ENCODE measurements at places on chromosomes 13 and 19.

DNA sequence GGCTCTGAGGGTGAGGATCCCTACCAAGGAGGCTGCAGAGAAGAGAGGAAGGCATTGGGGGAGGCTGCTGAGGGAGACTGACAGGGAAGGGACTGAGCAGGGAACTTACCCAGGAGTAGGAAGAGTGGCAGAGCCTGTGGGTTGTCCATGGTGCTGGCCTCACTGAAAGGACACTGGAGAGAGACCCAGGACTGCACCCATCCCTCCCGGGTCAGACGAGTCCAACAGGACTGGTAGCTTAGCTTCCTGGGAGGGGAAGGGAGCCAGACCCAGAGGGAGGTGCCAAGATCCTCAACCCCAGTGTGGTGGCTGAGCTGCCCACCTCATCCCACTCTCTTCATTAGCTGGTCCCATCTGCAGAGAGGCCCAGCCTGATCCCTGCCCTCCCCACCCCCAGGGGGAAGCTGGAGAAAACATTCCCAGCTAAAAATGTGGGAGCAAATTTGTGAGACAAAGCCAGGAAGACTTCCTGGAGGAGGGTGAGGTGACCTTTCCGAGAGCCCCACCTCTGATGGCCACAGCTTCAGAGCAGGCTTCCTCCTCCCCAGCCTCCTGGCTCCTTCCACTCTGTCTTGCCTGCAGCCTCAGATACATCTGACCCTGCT lies at the start of gene VSIG10L:
TSS of gene VSIG10L (minus strand) at position 164 of the 605 bp plus-strand sequence. CDS start at position 149, 15 bp downstream.
- no peak for DNase-seq

GRCh38 chr19:6233827-6234511 lies 45.8 kb downstream of the MLLT1 start:
- no peak for DNase-seq

- DNase-seq, result no peak
Observed at GRCh38 chr13:24745861-24746617, 17.9 kb upstream of the RNF17 start.

- DNase-seq, result no peak
Observed at GRCh38 chr19:7637374-7638256, 705 bp downstream of the STXBP2 start.

DNA sequence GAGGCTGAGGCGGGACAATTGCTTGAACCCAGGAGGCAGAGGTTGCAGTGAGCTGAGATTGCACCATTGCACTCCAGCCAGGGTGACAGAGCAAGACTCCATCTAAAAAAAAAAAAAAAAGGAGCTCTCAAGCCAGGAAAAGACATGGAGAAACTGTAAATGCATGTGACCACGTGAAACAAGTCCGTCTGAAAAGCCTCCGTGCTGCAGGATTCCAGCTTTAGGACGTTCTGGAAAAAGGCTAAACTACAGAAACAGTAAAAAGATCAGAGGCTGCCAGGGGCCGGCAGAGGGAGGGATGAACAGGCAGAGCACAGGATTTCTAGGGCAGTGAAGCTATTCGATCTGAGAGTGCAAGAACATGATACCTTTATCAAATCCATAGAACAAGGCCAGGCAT lies 40.7 kb upstream of the NDUFS7 start:
- no peak for DNase-seq

DNA sequence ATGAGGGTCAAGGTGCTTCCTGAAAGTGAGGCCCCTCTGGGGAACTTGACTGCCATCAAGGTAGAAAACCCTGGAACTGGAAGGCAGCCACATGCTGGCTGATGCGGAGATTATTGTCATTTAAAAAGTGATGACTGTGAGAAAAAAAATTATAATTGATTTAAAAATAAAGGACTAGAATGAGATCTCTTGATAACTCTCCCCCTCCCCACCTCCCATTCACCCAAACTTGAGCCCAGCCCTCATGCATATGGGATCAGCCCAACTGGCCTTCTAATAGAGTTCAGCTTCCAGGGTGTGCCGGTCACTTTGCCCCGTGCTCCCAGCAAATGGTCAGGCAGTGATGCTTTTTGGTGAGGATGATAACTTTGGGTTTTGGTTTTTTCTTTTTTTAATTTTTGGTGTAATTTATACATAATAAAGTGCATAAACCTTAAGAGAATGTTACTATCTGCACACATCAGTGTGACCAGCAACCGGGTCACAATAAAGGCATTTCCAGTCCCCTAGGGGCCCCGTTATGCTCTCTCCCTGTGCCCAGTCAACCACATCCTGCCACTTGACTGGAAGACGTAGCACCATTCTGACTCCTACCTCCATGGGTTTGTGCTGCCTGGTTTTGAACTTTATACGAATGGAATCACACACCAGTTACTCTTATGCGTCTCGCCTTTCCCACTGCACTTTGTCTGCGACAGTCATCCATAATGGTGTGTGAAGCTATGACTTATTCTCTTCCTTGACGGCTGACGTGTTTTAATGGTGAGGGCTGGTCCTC lies 187.9 kb downstream of the USP12 start:
- no peak for DNase-seq

DNA sequence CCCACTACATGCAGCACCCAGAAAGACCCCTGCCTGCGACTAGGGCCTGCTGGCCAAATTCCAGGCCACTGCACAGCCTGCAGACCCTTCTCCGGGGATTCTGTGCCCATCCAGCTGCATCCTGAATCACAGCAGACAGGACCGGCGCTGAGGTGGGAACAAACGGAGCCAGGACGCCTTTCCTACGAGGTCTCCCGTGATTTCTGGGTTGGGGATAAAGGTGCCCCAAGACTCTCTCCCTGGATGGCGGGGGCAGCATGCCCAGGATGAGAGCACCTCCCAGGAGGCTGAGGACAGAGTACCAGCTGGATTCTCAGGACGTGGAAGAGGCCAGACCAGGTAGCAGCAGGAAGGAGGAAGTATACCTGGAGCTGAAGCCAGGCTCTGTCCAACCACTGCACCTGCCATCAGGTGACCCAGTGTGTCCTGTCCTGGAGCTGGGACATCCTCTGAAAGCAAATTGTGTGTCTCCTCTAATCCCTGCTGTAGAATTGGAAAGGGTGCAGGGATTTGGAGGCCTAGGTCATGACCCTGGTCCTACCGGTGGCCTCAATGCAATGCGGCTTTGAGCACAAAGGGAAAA lies 3.4 kb upstream of the FUT5 start:
- DNase-seq, result no peak

- DNase-seq, result no peak
Observed at GRCh38 chr13:103957939-103958338, 891.7 kb upstream of the SLC10A2 start.

DNA sequence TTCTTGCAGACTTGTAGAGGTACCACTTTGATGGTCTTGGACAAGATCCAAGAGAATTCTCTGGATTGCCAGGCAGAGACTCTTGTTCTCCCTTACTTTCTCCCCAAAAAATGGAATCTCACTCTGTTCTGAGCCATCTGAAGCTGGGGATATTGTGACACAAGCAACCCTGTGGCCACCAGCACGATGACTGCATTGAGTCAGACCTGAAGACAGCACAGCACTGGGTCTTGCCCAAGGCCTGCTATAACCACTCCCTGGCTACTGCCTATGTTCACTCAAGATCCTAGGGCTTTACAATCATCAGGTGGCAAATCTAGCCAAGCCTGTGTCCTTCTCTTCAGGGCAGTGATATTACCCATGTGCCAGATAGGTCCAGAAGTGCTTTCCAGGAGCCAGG lies 202.5 kb upstream of the SERP2 start:
- DNase-seq, result no peak

GRCh38 chr13:84296401-84296800 lies 414.1 kb upstream of the SLITRK1 start:
- no peak for DNase-seq

- no peak for DNase-seq
Observed at GRCh38 chr19:19077103-19077502, 13.3 kb downstream of the SLC25A42 start.

DNA sequence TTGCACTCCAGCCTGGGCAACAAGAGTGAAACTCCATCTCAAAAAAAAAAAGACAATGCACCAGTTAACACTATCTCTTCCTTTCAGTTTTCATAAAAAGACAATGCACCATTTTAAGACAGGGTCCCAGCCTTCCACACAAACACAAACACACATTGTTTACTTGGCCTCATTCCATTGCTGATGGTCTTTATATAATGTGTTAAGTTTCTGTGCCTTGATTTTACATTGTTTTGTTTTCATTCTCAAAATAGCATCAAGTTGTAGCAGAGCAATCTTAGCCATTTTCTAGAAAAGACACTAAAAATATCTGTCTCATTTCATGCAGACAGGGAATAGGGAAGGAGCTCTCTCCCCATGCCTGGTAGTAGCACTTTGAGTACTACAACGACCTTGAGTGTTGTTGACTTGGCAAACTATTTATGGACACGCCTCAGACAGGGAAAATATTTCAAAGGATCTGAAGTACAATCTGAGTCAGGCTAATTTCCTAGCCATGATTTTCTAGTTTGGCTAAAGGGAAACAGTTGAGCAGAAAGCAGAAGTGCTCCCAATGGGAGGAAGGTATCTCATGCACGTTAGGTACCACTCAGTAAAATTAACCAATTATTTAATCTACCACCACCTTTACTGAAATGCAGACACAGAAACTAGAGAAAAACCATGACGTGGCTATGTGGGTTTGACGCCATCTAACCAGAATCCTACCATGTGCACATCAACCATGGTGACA lies 120.6 kb downstream of the ABCC4 start:
- DNase-seq, result no peak

DNA sequence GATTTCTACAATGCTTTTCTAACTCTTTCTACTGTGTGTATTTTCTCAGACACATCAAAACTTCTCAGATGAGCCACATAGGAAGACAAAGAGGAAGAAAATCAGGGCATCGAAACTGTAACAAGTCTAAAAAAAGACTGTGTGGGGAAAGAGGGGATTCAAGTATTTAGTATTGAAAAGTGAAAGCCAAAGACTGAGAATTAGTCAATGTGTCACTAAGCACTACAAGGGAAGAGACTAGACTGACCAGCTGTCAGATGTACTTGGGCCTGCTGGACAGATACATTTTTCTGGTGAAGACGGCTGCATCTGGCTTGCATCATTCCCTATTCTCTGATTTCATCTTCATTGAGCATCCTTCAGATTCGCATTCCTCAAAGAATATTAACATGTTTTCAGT lies 25.4 kb downstream of the COMMD6 start:
- DNase-seq, result no peak

GRCh38 chr13:110907951-110908898 lies 6.6 kb downstream of the ANKRD10 start:
- no peak for DNase-seq

DNA sequence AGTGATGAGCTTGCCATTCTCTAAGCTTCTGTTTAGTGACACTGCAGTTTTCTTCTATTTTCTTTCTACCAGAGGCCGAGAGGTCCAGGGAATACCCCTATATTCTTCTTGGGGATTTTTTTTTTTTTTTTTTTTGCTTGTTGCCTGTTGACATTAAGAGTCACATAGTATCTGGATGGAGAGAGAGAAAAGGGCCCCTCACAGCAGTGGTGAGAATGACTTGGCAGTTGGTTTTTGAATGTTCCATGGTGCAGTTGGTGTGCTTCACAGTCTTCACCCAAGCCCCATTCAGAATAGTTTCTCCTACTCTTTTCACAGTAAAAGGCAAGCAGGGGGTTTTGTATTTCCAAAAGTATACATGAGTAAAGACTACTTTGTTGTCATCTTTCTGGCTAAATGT lies 577.9 kb downstream of the LMO7 start:
- no peak for DNase-seq

DNA sequence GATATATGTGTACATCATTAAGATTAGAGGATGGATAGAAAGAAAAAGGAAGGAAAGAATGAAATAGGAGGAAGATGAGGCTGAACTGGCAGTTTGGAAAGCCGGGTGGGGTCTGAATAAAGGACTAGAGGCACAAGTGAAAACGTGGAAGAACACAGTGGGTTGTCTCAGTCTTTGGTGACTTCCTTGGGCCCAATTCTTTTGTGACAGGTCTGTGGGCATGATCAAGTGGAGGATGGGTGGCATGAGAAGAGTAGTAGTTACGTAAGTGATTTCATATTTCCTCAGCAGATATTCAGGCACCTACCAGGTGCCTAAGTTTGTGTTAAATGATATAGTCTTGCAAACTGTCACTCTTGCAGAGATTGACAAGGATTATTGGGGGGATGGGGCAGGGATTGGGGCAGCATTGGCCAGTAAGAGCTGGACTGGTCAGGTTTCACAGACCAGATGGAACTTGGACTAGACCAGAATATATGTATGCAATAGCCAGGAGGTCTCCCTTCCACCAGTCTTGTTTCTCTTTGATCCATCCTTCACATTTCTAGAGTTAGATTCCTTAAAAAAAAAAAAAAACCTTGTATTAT lies 2.7 kb downstream of the TPP2 start:
- no peak for DNase-seq

DNA sequence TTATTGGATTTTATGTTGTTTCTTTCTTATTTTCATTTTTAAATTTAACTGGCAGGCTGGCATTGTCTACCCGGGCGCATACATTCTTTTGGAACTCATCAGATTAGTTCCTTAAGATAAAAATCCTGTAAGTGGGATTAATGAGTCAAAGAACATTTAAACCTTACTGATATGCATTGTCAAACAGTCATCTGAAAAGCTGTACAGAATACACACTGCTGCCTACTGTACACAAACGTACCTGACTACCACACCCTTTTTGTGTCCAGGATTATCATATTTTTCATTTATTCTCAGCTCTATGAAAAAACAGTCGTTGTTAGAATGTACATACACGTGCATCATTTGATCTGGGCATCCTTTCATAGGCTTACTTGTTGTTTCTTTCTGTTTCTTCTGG lies 358.3 kb downstream of the EFNB2 start:
- no peak for DNase-seq

DNA sequence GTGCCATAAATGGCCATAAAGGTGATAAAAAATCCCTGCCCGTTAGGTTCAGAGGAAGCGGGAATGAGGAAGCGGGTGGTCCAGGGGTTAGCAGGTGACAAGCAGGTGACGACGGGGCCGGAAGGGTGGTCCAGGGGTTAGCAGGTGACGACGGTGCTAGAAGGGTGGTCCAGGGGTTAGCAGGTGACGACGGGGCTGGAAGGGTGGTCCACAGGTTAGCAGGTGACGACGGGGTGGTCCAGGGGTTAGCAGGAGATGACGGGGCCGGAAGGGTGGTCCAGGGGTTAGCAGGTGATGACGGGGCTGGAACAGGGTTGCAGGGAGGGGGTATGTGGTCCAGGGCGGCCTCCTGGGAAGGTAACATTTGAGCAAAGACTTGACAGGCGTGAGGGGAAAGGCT lies 6.3 kb downstream of the PRSS57 start:
- no peak for DNase-seq

DNA sequence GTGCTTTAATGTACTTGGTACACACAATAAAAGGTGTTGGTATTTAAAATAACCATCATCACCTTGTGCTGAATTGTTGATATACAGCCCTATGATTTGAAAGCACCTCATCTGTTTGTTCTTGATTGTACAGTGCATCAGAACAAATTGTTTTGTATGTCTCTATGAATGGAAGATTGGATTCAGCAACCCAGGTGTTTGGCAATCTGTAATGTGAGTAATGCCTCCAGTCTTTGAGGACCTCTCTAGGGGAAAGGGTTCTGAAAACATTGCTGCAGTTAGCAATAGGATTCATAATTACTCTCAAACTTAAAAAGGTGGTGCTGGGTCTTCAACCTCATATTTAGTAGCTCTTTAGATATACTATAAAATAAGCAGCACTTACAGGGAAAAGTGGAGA lies 341.8 kb downstream of the OXGR1 start:
- DNase-seq, result no peak

- no peak for DNase-seq
Observed at GRCh38 chr19:18173572-18174288, at the start of gene IFI30. TSS of gene IFI30 (plus strand) at chr19:18173813. CDS start at chr19:18173842, 29 bp downstream.

GRCh38 chr13:75804054-75804453 lies 167.9 kb downstream of the LMO7 start:
- DNase-seq, result no peak

GRCh38 chr13:80161219-80161618 lies 179.7 kb downstream of the SPRY2 start:
- no peak for DNase-seq

Data from stimulated activated CD4-positive, alpha-beta T cell treated with anti-CD3 and anti-CD28 coated beads, Interleukin-15, amount 100 ng/mL, for 1 hour (primary cell).